Fibroblast of lung (primary cell): ENCODE measurements at places on chromosomes 1 and 21. TPM values are rescaled to one million over a fixed set of nuclear protein-coding genes. Genes with fewer than 3 reads are reported as not detected.

ANGPTL3 gene
- not detected in 2 replicates for total RNA-seq

RHOU gene
- 11.4 and 20.8 TPM in 2 replicates for total RNA-seq

AIRE gene
- total RNA-seq: not detected in 2 replicates

HSD11B1 gene
- 20.3 and 31.5 TPM in 2 replicates for total RNA-seq

ZSWIM5 gene
- 0.77 and 0.99 TPM in 2 replicates for total RNA-seq

ITGB3BP gene
- 12.6 and 21.3 TPM in 2 replicates for total RNA-seq

KIAA0040 gene
- under 0.01 and 0.17 TPM in 2 replicates for total RNA-seq

GRCh38 chr21:28769683-28770082, 223.0 kb downstream of the LTN1 start:
- DNase-seq: peak; percentile 34

GRCh38 chr21:43911015-43911934, 46.3 kb downstream of the AGPAT3 start:
- DNase-seq: no peak

GRCh38 chr1:63861052-63861691, 87.4 kb downstream of the ROR1 start:
- no peak for DNase-seq

- no peak for DNase-seq
These were observed 23.1 kb upstream of the OR10J4 start for GRCh38 chr1:159408862-159409400.

DNA sequence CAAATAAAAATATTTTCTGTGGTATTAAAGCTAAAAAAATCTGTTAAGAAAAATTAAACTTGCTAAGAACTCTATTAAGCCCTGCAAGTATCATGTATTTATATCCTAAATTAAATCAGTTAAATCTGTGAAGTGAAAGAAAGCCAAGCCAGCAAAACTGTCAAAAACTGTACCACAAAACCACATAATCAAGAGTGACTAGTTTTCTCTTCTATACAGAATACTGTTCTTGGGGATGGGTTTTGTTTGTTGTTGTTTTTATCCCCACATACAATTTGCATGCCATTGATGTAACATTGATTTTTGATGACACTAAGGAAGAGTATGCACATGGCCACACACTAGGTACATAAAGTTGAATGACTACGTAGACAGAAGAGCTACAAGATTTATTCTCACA, 20.4 kb downstream of the DPH5 start:
- no peak for DNase-seq

DNA sequence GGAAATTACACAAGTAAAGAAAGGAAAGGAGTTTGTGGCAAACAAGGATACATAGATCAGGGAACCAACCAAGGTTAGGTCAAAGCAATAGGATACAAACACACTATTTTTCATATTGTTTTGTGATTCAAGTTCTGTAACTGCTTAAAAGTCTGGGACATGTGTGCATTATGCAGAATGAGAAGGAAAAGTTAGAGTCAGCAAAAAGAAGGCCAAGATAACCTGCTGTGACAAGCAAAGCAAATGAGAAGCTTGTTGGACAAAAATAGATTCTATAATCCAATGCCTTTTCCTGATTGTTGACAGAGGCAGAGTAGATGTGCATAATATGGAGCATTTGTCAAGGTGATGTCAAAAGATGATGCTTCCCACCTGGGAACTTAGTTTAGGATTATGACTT, 556.0 kb upstream of the CXADR start:
- DNase-seq: no peak

- no peak for DNase-seq
These were observed 27.2 kb upstream of the BCL10 start for GRCh38 chr1:85303440-85304162.

DNA sequence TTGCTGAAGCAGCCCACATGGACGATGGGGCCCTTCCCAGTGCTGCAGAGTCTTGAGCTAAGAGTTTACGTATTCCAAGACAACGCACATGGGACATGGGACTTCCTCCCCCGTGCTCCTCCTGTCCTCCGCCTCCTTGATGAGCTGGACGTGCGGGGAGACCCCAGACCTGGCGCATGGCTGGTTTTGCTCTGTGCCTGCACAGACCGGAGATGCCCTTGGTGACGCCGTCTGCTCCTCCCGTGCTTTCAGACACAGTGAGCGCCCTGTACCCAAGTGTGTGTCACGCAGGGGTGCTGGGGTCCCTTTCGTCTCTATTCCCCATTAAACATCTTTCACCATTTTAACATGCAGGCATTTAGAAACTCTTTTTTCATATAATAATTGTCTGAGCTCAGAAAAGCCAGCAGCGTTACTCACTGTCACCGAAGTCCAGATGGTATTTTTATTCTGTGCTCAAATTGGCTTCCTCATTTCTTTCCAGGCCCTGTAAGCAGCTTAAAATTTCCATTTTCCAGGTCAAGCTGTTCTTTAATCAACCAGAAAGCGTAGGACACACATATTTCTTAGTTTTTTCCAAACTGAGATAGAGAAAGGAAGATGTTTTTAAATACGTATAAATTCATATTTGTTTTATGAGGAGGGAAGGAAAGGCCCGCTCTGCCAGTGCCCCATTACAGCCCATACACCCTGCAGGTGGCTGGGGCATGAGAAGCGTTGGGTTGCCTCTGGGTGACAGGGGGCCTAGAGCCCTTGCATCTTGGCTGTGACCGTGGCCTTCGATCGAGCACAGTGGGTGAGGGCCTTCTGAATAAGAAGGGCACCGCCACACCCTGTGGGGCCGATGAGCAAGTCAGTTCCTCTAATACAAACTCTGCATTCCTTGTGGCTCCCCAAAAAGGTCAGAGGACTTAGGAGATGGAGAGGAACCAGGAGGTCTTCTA, 17.9 kb upstream of the ZBTB21 start:
- no peak for DNase-seq

- DNase-seq: peak; percentile 9
These were observed 56.6 kb upstream of the EDN2 start for GRCh38 chr1:41540886-41541591.

- DNase-seq: peak; percentile 61
These were observed 80.6 kb downstream of the TNFSF18 start for GRCh38 chr1:172970186-172970585.

DNA sequence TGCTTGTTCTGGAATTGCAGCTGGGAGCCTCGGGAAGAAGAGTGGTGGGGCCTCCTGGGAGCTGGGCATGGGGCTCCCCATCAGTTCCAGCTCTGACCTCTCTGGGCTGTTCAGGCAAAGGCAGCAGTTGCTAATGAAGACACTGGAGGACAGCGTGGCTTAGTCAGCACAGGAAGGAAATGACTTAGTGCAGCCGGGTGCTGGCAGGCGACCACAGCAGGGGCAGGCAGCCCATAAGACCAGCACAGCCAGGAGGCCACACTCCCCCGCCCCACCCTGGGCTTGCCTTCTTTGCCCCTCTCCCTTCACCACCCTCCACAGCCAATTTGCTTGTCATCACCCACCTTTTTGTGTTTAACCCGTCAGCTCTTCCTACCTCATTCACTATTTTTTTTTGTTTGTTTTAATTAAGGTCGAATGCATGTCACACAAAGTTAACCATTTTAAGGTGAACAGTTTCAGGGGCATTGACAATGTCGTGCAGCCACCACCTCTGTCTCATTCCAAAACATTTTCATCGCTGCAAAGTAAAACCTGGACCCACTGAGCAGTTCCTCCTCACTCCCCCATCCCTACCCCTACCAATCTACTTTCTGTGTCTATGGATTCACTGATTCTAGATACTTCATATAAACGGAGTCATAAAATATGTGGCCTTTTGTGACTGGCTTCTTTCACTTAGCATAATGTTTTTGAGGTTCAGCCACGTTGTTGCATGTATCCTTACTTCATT, 10.9 kb downstream of the OLIG2 start:
- peak; percentile 29 for DNase-seq

DNA sequence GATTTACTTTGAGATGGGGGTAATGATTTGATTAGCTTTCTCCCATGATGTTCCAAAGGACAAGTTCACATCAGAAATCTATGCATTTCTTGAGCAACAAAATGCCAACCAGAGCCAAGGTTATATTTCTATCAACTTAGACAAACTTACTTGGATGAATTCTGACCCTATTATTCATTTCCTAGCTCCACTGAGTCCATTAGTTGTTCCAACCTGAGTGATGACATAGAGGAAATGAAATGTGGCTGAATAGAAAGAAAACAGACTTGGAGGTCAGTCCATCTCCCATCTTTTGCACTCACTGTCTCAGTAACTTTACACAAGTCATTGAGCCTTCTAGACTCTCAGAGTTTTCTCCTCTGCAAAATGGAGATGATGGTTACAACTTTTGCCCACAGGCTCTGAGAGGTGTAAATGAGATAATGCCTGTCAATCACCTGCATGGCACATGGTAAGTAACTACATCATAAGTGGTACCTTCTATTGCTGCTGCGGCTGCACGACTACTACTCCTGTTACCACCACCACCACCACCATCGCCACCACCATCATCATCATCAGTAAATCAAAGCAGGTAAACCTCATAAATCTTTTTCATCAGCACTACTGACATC, 98.2 kb downstream of the PTPN14 start:
- no peak for DNase-seq

- no peak for DNase-seq
These were observed 94.5 kb downstream of the PLPPR4 start for GRCh38 chr1:99358770-99359169.

- DNase-seq: peak; percentile 60
These were observed 52.3 kb upstream of the DUSP10 start for GRCh38 chr1:221794079-221794670.
